NCI-H1092 treated with DMSO at 0.1 percent for 48 hours (cell line): ENCODE measurements at places on chromosomes 12 and 14.

- DNase-seq = no peak
Measured at GRCh38 chr14:77286576-77286975, 15.6 kb upstream of the NGB start.

DNA sequence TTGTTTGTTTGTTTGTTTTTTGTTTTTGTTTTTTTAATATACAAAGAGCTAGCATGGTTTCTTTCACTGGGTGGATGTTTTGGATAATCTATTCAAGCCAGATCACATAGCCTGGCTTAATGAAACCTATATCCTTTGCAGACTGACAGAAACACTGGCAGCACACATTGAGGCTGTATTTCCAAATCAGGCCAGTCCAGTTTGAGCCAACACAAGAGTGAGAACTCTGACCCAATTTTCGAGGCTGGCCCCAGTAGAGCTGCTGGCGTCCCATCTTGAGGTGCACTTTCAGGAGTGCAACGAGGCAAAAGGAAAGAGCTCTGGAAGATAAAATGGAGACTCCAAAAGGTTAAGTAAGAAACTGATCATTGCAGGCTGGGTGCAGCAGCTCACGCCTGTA, 43.9 kb upstream of the ACTN1 start:
- no peak for DNase-seq

DNA sequence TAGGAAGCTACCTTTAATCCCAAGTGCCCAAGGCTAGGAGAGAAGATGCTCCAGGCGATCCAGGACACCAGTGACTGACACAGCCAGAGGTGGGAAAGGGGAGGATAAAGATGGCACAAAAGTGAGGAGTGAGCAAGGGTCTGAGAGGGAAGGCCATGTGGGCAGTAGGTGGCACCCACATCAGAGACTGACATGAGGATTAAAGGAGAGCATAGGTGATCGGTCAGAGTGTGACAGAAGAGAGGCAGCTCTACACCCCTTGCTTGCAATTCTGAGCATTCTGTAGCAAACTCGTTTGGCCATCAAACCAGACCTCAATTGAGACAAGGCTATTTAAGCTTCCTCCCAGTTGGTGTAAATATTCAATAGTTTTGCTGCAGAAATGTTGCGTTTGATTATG, 724 bp upstream of the CD27 start:
- no peak for DNase-seq

DNA sequence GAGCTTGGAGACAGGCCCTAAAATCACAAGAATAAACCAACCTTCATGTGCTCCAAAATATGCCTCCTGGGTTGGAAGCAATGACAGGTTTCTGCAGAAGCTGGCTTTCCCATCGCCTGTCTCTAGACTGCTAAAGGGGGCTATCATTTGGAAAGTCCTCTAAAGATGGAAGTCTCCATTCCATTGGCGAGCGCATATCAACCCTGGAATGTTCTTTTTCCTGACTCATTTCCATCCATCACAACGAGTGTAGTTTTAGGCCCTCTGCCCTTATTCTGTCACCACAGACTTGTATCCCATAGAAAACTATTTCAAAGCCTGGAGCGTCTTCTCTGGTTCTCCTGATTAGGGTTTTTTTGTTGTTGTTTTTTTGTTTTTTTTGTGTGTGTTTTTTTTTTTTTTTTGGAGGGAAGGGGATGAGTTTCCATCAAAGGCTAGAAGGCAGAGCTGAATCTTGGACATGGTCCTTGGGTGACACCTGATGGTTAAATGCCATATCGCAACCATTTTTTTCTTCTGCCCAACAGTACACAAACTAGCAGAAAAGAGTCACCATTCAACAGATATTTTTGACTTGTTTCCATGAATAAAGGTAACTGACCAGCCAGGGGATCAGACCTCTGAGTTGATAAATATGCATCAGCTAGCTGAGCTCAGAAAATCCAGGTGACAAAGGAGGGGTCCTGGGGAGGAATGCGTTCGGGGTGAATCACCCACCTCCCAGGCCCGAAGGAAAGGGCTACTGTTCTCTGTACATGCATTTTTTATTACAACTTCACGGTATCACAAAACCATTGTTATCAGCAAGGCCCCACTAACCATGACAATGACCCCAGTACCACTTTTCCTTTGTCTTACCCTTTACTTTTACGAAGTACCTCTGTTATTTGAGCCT, 40.5 kb downstream of the KCNA5 start:
- peak; percentile 44 for DNase-seq

GRCh38 chr12:3014641-3015040, 55.4 kb downstream of the TEAD4 start:
- DNase-seq = no peak

DNA sequence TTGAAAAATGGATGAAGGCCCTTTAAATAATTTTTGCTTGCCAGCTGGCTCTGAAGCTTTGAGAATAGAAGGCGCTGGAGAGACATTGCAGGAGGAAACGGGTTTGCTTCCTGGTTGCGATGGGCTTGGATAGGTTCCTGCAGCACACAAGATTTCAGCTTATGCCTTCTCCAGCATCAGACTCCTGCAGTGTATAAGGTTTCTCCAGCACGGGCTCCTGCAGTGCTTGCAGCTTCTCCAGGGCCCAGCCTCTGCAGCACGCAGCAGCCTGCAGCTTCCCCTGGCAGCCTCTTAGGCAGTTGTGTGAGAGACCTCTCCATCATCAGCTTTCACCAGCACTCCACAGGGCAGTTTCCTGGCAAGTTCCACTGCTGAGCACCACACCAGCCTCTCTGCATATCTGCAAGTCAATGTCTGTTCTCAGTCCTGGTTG, 78.7 kb upstream of the ZDHHC17 start:
- DNase-seq = peak; percentile 60

GRCh38 chr14:105888784-105889665, 362.6 kb downstream of the TMEM121 start:
- no peak for DNase-seq
